ENCODE measurements at places on chromosomes 11 and 22. TPM values are rescaled to one million over a fixed set of nuclear protein-coding genes. Genes with fewer than 3 reads are reported as not detected.

CD6 gene
- 1.5 TPM for polyA plus RNA-seq

SLCO2B1 gene
- polyA plus RNA-seq, result 6.6 TPM

MPZL2 gene
- polyA plus RNA-seq, result 21.1 TPM

MS4A1 gene
- 1.3 TPM for polyA plus RNA-seq

CNTF gene
- polyA plus RNA-seq, result 1.3 TPM

VPREB3 gene
- 0.35 TPM for polyA plus RNA-seq

GRCh38 chr22:31044262-31044861 is 36.8 kb upstream of the SMTN start:
- DNase-seq, result no peak

GRCh38 chr22:26672060-26672471 is 14.7 kb downstream of the MIAT start:
- no peak for DNase-seq

GRCh38 chr11:131614631-131615030 is 244.2 kb downstream of the NTM start:
- DNase-seq, result no peak

GRCh38 chr11:23041001-23041503 is 180.8 kb upstream of the CCDC179 start:
- no peak for DNase-seq

- no peak for DNase-seq
Observed at GRCh38 chr11:24413391-24413790, 83.5 kb upstream of the LUZP2 start.

Measured in right renal cortex interstitium (tissue), 3 donors.